ENCODE measurements at places on chromosomes 2 and 18. TPM values are rescaled to one million over a fixed set of nuclear protein-coding genes. Genes with fewer than 3 reads are reported as not detected.
A peak's percentile ranks its signal among the peaks of the same experiment; 100 is the strongest.

- no peaks in the 10 kb centered on the region for H3K4me1 ChIP-seq
- no peak for DNase-seq
- H3K4me3 ChIP-seq, result no peak overlapping the region
- no peaks in the 10 kb centered on the region for H3K27me3 ChIP-seq
These were observed 104.6 kb downstream of the EVA1A start for GRCh38 chr2:75456111-75456510.

DNA sequence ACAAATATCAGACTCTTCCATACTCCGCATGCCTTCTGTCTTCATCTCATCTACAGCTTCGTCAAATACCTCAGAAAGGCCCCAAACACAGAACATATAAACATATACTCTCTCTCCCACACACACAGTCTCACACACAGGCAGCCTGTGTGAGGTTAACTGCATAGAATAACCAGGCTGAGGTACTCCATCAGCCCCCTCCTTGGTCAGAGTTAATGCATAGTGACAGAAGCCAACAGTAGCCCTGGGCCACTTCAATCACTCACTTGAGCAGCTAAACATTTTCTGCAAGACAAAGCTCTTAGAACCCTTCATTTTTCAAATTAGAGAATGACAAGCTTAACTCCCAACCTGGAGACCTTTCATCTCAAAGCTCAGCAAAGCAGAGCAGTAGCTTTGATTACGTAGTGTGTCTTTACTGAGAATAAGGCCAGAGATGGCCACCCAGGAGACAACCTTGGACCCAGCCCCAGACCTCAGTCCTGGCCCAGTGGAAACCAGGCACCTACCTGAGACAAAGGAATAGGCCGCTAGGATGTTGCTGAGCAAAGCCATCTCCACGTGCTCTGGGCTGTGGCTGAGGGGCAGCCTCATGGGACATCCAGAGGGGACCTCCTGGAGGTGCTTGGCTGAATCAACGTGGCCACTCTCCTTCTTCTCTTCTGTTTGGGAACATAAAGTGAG lies 43.0 kb downstream of the EVA1A start:
- no peaks in the 10 kb centered on the region for H3K4me1 ChIP-seq
- H3K36me3 ChIP-seq, result no peaks in the 10 kb centered on the region
- no peak overlapping the region for H3K27ac ChIP-seq

- H3K27ac ChIP-seq, result peak overlapping the region; percentile 83
- peaks cover 8% of the 10 kb centered on the region for H3K36me3 ChIP-seq
- peaks cover 76% of the 10 kb centered on the region for H3K4me1 ChIP-seq
- no peaks in the 10 kb centered on the region for H3K27me3 ChIP-seq
- no peak for DNase-seq
These were observed 232.8 kb downstream of the KLHL29 start for GRCh38 chr2:23617811-23618215.

DNA sequence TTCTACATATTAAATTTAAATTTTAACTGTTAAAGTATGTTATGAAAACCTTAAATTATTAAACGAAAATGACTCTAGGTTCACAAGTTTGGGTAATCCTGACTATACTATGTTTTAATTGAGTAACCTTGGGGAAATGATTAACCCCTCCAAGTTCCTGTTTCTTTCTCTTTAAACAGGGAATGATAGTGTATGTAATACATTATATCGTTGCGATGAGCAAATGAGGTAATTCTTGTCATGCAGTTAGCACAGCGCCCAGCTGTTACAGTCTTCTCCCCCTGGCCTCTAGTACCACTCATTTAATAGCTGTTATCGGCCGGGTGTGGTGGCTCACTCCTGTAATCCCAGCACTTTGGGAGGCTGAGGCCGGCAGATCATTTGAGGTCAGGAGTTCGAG lies 80.4 kb downstream of the MTA3 start:
- no peaks in the 10 kb centered on the region for H3K27me3 ChIP-seq
- peaks cover 6% of the 10 kb centered on the region for H3K36me3 ChIP-seq
- DNase-seq, result no peak
- no peak overlapping the region for H3K4me3 ChIP-seq
- no peak overlapping the region for H3K27ac ChIP-seq
- no peaks in the 10 kb centered on the region for H3K4me1 ChIP-seq

- H3K36me3 ChIP-seq, result no peaks in the 10 kb centered on the region
- no peak overlapping the region for H3K27ac ChIP-seq
- peaks cover 7% of the 10 kb centered on the region for H3K4me1 ChIP-seq
- no peak for DNase-seq
- no peak overlapping the region for H3K4me3 ChIP-seq
- H3K27me3 ChIP-seq, result no peaks in the 10 kb centered on the region
These were observed 137.7 kb upstream of the APCDD1 start for GRCh38 chr18:10316778-10317177.

- peaks cover 8% of the 10 kb centered on the region for H3K4me1 ChIP-seq
- no peaks in the 10 kb centered on the region for H3K36me3 ChIP-seq
- no peak overlapping the region for H3K4me3 ChIP-seq
These were observed 71.3 kb upstream of the TEX51 start for GRCh38 chr2:126827371-126827770.

DNA sequence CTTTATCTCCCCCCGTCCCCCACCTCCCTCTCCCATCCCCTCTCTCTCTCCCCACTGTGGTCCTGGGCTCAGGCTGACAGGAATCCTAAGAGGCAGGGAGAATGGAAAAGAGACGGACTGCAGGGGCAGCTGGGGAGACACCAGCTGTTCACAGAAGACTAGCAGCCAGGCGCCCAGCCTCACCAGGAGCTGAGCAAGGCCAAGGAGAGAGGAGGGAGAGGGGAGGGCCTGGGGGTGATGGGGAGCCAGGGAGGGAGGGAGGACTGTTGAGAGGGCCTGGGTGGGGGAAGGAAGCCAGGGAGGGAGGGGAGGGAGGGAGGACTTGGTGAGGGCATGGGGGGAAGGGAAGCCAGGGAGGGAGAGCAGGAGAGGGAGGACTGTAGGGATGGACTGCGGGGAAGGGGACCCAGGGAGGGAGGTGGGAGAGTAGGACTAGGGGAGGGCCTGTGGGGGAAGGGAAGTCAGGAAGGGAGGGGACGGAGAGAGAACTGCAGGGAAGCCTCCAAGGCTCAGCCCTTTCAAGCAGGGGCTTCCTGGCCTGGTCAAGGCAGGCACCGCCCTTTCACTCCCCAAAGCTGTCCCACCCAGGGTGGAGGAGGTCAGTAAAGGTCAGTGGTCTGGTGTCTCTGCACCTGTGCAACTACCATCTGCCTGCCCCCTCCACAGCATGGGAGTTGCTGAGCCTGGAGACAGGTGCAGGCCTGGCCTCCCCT lies 517.7 kb upstream of the MYT1L start:
- peaks cover 2% of the 10 kb centered on the region for H3K36me3 ChIP-seq
- H3K4me1 ChIP-seq, result peaks cover 70% of the 10 kb centered on the region
- no peak overlapping the region for H3K4me3 ChIP-seq
- no peak overlapping the region for H3K27ac ChIP-seq

DNA sequence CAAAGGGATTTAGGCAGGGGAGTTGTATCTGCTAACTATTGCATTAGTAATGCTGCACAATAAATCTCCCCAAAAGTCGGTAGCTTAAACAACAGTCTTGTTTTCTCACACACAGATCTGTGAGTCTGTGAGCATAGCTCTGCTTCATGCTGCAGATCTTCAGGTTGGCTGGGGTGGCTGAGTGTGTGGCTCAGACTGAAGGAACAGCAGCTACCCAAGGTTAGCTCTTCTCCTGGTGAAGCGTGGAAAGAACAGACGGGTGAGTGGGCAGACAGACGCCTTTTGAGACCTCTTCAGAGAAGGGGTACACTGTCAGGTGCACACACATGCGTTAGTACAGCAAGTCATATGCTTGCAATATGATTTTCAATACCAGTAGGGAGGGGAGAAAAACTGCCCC lies 3.9 kb upstream of the CCDC85A start:
- no peak for DNase-seq
- H3K27ac ChIP-seq, result no peak overlapping the region
- no peak overlapping the region for H3K4me3 ChIP-seq
- peaks cover 12% of the 10 kb centered on the region for H3K4me1 ChIP-seq
- no peaks in the 10 kb centered on the region for H3K36me3 ChIP-seq

DNA sequence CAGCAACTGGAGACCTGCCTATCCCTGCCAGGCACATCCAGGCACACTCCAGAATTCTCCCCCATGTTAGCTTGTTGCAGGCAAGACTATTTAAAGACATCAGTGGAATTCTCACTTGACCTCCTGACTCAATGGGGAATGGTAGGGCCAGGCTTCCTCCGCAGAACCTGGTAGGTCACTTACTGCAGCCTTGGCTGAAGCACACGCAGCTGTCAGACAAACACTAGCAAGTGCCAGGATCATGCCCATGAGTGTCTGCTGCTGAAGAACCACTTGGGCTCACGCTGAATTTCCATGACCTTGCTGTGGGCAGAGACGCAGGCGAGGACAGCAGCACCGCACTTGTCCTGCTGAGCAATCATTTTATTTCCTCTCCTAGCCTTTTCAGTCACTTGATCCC lies 3.2 kb downstream of the LRRC30 start:
- no peaks in the 10 kb centered on the region for H3K36me3 ChIP-seq
- no peak overlapping the region for H3K27ac ChIP-seq
- no peak for DNase-seq
- H3K4me3 ChIP-seq, result no peak overlapping the region

DNA sequence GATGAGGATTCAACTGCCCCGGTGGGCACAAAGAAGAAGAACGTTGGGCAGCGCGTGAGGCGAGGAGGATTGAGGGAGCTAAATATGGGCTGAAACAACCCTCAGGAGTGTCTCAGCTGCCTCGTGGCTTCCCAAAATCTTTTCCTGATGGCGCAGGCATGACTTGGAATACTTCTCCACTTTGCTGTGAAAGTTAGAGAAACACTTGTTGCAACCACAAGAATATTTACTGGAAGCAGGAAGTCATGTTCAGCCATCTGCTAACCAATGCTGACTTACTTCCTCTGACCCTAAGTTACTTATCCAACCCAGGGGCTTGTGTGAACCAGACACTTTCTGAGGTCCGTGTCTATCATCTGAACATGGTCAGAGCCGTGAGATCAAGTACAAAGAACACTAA lies 148.8 kb downstream of the ARL4C start:
- no peaks in the 10 kb centered on the region for H3K36me3 ChIP-seq
- no peak overlapping the region for H3K27ac ChIP-seq
- no peaks in the 10 kb centered on the region for H3K27me3 ChIP-seq

GRCh38 chr2:175161-175786 lies 88.6 kb downstream of the SH3YL1 start:
- no peak overlapping the region for H3K4me3 ChIP-seq
- no peaks in the 10 kb centered on the region for H3K36me3 ChIP-seq
- no peak for DNase-seq
- H3K27me3 ChIP-seq, result no peaks in the 10 kb centered on the region

DNA sequence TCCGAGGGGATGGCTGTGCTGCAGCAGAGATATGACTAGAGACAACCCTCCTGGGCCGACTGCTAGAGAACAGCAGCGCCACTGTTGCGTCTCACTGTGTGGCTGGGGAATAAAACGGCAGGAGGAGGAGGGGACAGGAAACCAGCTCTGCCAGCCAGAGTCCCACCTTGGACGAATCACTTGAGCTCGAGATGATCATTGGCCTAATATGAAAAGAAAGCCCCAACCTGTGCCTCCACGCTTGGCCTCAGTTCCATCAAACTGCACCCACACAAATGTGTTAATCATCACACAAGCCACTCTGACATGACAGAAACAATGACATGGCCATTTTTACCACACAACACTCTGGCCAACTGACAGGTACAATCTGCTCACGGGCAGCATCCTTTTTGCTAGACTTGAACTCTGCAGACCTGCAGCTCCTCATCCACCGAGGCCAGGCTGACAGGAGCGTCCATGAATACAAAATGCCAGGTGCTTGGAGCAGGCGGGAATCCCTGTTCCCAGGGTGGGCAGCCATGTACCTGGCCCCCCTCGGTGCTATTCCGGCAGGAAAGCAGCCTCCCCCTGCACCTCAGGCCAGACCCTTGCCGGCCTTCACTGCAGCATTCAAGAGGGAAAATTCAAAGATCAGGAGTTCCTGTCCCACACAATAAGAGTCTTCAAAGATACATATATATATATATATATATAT lies 52.3 kb downstream of the PARD6G start:
- peaks cover 14% of the 10 kb centered on the region for H3K4me1 ChIP-seq
- no peaks in the 10 kb centered on the region for H3K27me3 ChIP-seq
- no peak overlapping the region for H3K4me3 ChIP-seq

DNA sequence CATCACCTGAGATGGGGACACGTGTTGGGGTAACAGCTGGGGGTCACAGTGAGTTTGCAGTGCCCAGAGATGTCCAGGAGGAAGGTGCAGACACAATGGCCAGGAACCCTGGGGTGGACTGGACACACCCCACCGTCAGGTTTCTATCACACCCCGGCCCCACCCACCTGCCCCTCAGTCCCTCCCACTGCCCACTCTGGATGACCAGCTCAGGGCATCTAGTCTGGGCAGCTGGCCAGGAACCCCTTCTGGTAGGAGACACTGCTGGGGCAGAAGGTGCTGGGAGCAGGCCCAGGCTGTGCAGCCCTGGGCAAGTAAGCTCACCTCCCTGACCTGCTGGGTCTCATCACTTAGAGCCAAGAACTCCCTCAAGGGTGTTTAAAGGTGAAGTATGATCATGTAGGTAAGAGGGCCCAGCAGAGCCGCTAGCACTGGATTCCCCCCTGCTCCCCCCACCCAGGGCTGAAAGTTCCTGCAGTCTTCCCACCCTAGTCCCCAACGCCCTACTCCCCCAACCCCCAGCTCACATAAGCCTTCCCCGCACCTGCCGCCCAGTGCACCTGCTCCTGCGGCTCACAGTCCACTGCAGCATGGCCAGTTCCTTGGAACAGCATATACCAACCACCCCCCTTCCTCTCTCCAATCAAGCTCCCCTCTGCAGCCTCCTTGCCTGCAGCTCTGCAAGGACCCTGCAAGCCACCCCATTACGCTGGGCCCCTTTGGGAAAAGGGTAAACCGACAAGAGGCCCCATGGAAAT lies 17.3 kb downstream of the BIN1 start:
- H3K36me3 ChIP-seq, result peaks cover 16% of the 10 kb centered on the region
- H3K4me3 ChIP-seq, result no peak overlapping the region
- H3K4me1 ChIP-seq, result peaks cover 80% of the 10 kb centered on the region
- no peak overlapping the region for H3K27ac ChIP-seq
- no peaks in the 10 kb centered on the region for H3K27me3 ChIP-seq

DNA sequence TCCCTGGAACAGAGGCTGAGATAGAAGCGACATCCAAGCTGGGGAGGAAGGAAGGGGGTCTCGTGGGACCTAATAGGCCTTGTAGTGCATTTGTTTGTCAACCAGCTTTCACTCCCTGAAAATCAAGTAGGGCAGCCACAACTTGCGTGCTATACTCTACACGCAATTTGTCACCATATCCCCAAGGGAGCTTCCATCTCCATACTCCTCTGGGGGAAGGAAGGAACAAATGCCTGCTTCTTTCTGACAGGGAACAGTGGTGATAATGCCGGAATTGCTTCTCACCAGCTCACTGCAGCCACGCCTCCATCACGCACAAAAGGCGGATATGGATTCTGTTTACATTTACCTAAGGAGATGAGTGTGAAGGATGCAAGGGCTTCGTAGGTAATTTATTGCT lies 213.4 kb downstream of the TMEM163 start:
- peaks cover 2% of the 10 kb centered on the region for H3K27me3 ChIP-seq
- DNase-seq, result no peak
- no peak overlapping the region for H3K4me3 ChIP-seq
- H3K4me1 ChIP-seq, result no peaks in the 10 kb centered on the region
- H3K36me3 ChIP-seq, result no peaks in the 10 kb centered on the region

The NETO1 gene
- total RNA-seq, result 10.0 TPM

The ABCA12 gene
- 0.10 TPM for total RNA-seq

The ADAM17 gene
- 28.7 TPM for total RNA-seq

The SERPINB13 gene
- not detected for total RNA-seq

The HRH4 gene
- total RNA-seq, result 0.20 TPM

The ESPNL gene
- total RNA-seq, result 0.50 TPM

The STK16 gene
- 16.4 TPM for total RNA-seq

The VRK2 gene
- 19.6 TPM for total RNA-seq
